ENCODE measurements at places on chromosomes 2 and 18.

GRCh38 chr2:54601339-54601738 lies 122.1 kb upstream of the EML6 start:
- DNase-seq: no peak

- DNase-seq: no peak
Observed at GRCh38 chr2:200930947-200931626, 32.4 kb downstream of the ORC2 start.

DNA sequence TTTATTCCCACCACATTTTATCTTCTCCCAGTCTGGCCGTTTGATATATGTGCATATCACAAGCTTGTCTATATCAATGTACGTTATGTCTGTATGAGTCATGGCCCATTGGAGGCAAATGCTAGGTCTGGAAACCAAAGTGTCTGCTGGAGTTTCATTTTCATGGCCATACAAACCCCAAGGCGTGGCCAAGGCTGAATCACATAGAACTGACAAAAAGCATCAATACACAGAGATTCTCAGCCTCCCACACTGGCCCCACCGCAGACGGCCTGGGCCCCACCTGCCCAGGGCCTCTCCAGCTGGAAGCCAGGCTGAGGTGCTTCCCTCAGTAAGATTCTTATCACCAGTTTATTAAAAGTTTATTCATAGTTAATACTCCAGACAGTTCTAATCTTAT lies 40.5 kb upstream of the SALL3 start:
- no peak for DNase-seq

GRCh38 chr2:12675352-12675795 lies 41.4 kb upstream of the TRIB2 start:
- no peak for DNase-seq

DNA sequence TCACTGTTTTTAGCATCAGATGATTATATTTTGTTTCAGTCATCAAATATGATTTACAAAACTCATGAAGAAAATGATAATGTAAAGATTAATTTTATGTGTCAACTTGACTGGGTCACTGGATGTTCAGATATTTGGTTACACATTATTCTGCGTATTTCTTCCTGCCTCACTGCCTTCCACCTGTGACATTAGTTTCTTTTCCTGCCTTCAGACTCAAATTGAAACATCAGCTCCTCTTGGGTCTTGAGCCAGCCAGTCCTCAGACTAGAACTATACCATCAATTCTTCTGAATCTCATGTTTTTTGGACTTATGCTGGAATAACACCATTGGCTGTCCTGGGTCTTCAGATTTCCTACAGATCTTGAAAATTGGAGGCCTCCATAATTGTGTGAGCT lies 96.7 kb downstream of the ZNF385B start:
- no peak for DNase-seq
